ENCODE measurements at places on chromosomes 7 and 10. TPM values are rescaled to one million over a fixed set of nuclear protein-coding genes. Genes with fewer than 3 reads are reported as not detected.

Gene LRRC72
- total RNA-seq: not detected

Gene BAMBI
- 3.6 TPM for total RNA-seq

Gene ACTL6B
- not detected for total RNA-seq

Gene NUDT13
- total RNA-seq: 1.2 TPM

Gene PRPS1L1
- not detected for total RNA-seq

Gene CHAT
- total RNA-seq: not detected

Gene CALML3
- 4.7 TPM for total RNA-seq

Gene PTN
- 0.35 TPM for total RNA-seq

Gene PRLHR
- not detected for total RNA-seq

Gene PTF1A
- not detected for total RNA-seq

Gene NUTM2B
- total RNA-seq: 0.68 TPM

Gene LEP
- not detected for total RNA-seq

Gene TMEM229A
- total RNA-seq: not detected

Gene GIMAP2
- 0.25 TPM for total RNA-seq

Gene STEAP1B
- total RNA-seq: 15.4 TPM

Gene ZNF239
- total RNA-seq: 2.1 TPM

Gene C10orf105
- not detected for total RNA-seq

Gene SAMD9
- 20.6 TPM for total RNA-seq

Gene METTL2B
- total RNA-seq: 38.1 TPM

Gene CYP3A5
- total RNA-seq: 1.1 TPM

Gene CH25H
- total RNA-seq: not detected

Gene CXCL12
- total RNA-seq: not detected

Gene MOGAT3
- total RNA-seq: not detected

Gene ZNF25
- 3.3 TPM for total RNA-seq

Gene GATA3
- total RNA-seq: 8.3 TPM

Gene SLC16A9
- total RNA-seq: 21.9 TPM

Gene TMEM139
- total RNA-seq: 7.6 TPM

Gene VKORC1L1
- total RNA-seq: 18.0 TPM

Gene MACC1
- 7.9 TPM for total RNA-seq

Gene RASA4B
- 0.53 TPM for total RNA-seq

Gene PITX3
- not detected for total RNA-seq

Gene SLC25A40
- total RNA-seq: 11.4 TPM

Gene NPC1L1
- not detected for total RNA-seq

Gene INA
- 1.5 TPM for total RNA-seq

Gene WIPF3
- total RNA-seq: 0.41 TPM

Gene BTBD16
- 0.53 TPM for total RNA-seq

Gene IMMP2L
- 9.1 TPM for total RNA-seq

Gene VGF
- total RNA-seq: 0.14 TPM

Gene SCART1
- 0.58 TPM for total RNA-seq

Gene LRRN3
- total RNA-seq: not detected

Data from foreskin keratinocyte (primary cell).